ENCODE measurements at places on chromosomes 7 and 10. TPM values are rescaled to one million over a fixed set of nuclear protein-coding genes. Genes with fewer than 3 reads are reported as not detected.

AKR1C3 gene
- 14.6 TPM for total RNA-seq

SPOCK2 gene
- total RNA-seq: 13.8 TPM

SERPINE1 gene
- 1.5 TPM for total RNA-seq

TRPV6 gene
- total RNA-seq: 5.4 TPM

TMEM178B gene
- 8.7 TPM for total RNA-seq

PON3 gene
- total RNA-seq: 0.17 TPM

PLPP4 gene
- total RNA-seq: 1.3 TPM

SLC16A9 gene
- 18.2 TPM for total RNA-seq

DLG5 gene
- 80.0 TPM for total RNA-seq

HOXA7 gene
- 3.2 TPM for total RNA-seq

DIP2C gene
- total RNA-seq: 23.1 TPM

ANKRD22 gene
- total RNA-seq: 2.9 TPM

AKR1D1 gene
- total RNA-seq: not detected

NPFFR1 gene
- total RNA-seq: not detected

TAF6 gene
- 50.9 TPM for total RNA-seq

TMEM225B gene
- total RNA-seq: 0.36 TPM

PKD2L1 gene
- total RNA-seq: 0.26 TPM

NEUROG3 gene
- total RNA-seq: 0.93 TPM

PRLHR gene
- total RNA-seq: 2.6 TPM

ICA1 gene
- total RNA-seq: 9.8 TPM
